ENCODE measurements at places on chromosomes 3 and 15.

GRCh38 chr3:173750095-173750494 is 352.6 kb downstream of the NLGN1 start:
- no peak for DNase-seq

DNA sequence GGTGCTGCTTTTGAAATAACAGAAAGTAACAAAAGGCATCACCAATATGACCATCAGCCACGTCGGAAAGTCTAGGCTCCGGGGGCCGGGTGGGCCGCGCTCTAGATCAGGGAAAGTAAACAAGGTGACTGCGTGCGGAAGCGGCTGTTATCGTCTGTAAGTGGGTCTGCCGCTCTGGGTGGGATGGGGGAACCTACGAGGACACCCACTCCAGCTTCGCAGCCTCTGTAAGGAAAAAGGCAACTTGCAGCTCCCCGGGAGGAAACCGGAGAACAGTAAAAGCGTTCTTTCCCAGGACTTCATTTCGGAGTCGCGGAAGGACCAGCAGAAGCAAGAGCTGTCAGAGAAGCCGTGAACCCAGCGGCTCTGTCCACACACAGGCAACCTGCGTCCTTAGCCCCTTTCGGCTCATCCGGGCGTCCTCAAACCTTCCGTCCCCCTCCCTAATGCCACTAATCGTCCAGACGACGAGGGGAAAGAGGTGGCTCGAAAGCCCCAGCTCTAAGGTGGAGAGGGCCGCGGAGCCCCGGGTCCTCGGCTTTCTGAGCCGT is 461 bp downstream of the XRN1 start:
- DNase-seq, result no peak

DNA sequence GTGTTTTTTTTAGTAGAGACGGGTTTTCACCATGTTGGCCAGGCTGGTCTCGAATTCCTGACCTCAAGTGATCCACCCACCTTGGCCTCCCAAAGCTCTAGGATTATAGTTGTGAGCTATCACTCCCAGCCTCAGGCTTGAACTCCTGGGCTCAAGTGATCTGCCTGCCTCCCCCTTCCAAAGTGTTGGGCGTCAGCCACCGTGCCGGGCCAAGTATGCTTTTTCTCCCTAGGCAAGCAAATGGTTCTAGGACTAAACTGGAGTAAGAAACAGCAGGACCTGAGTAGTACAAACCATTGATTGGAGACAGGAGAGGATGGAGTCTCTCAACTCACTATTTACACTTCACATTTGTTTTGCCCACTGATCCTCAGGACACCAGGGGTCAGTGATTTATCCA is 4.6 kb upstream of the PTPN9 start:
- no peak for DNase-seq

DNA sequence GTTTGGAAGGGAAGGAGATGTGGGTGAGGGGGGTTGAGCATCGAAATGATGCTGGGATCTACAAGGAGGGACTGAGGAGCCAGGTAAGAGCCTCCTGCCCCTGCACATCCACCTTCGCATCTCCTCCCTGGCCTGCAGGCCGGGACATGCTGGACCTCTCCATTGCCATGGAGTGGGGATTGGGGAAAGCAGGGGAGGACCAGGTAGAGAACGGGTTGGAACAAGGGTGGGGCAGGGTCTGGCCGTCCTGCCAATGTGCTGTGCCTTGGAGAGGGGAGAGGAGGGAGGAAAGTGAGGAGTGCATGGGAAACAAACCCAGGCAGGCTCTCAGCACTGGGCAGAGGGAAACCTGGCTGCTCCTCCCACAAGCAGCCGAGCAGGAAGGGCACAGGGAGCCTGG is 10.6 kb downstream of the PLA2G4B start:
- DNase-seq, result no peak

- peak; percentile 74 for DNase-seq
These were observed 331.5 kb upstream of the SLCO3A1 start for GRCh38 chr15:91521996-91522395.

GRCh38 chr15:28023933-28024888 is 74.9 kb downstream of the OCA2 start:
- DNase-seq, result no peak

DNA sequence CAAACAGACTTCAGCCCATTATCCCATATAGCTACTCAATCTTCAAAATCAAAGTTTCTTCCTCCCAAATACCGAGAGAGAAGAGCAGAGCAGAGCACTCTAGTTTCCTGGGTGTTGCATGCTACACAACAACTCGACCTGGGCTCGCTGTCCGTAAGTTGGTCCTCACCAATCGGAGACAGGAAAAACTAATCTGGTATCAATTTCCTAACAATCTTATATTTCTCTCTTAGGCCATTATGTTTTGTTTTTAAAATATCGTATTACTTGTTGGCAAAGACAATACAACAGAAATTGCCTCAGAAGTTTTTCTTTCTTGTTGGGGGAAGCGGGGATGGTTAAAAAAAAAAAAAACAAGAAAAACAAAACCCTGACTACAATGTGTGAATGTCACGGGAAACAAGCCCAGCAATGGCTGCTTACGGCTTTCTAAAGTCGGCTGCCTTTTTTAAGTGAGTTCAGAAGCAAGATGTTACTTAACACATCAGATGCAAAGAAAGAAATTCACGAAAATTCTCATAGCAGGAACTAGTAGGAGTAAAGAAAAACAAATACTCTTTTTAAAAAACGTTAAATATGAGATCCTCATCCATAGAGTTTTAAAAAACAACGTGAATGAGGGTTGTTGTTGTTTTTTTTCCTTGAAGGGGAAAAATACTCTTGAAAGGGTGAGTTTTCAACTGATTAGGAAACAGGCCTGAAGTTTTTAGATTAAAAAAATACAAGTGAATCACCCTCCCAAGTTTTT is 1.9 kb downstream of the VGLL4 start:
- DNase-seq, result no peak

DNA sequence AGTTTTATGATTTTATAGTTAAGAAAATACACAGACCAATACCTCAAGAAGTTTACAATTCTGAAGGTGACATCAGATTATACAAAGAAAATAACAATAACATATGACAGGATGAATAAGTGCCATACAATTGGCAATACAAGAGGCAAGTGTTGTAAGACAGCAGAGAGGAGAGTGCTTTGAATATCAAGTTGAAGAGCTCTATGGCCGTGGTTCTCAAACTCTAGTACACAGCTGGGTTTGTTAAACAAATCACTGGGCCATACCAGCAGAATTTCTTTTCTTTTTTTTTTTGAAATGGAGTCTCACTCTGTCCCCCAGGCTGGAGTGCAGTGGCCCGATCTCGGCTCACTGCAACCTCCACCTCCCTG is 167.1 kb upstream of the NECTIN3 start:
- no peak for DNase-seq

DNA sequence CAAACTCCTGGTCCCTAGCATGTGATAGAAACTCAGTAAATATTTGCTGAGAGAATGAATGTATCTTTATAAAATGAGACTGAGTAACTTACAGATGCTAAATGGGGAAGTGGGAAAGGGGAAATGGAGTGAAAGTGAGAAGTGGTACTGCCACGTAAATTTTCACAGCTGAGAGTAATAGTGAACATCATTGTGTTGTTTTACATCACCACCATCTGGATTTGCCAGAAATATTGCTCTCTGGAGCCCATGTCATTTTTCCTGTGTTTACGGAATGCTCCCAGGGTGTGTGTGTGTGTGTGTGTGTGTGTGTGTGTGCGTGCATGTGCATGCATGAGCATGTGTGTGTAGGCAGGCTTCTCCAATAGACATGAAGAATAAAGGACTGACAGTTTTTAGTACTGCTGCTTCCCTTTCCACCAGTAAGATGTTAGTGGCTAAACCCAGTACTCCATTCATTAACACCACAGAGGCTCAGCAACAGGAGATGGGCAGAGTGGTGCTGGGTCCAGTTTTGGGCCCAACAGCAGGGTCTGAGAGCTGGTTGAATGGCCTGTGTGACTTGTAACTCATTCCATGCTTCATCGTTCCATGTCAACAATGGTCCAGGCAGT is 57.3 kb downstream of the DIPK2A start:
- no peak for DNase-seq

DNA sequence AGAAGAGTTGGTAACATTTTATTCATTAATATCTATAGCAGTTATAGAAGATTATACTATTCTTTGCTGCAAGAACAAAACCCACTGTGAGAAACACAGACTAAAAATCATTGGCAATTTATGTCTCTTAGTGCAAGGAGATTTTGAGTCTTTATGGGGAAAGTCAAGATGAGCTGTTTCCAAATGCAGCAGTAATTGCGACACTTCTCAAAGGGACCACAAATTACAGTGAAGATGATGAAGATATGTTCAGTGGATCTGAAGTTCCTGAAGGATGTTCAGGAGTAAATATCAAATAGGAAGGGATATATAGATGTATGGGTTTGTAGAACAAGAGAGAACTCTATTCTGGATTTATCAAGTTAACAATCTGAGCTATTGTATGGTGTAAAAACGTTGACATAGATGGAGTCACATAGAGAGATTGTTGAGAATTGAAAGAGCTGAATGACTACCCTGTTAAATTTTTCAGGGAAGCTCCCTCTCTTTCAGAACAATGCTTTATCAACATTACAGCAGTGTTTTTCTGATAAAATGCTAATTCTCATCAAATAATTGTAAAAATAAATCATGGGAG is 71.8 kb downstream of the DTWD1 start:
- DNase-seq, result no peak

GRCh38 chr3:169133178-169134161 is 530.0 kb downstream of the MECOM start:
- DNase-seq, result no peak

Measured in PC-9 (cell line).